ENCODE measurements at places on chromosomes 7 and 10.

GRCh38 chr7:151141855-151142685 lies 25.4 kb downstream of the GBX1 start:
- no peak for DNase-seq

DNA sequence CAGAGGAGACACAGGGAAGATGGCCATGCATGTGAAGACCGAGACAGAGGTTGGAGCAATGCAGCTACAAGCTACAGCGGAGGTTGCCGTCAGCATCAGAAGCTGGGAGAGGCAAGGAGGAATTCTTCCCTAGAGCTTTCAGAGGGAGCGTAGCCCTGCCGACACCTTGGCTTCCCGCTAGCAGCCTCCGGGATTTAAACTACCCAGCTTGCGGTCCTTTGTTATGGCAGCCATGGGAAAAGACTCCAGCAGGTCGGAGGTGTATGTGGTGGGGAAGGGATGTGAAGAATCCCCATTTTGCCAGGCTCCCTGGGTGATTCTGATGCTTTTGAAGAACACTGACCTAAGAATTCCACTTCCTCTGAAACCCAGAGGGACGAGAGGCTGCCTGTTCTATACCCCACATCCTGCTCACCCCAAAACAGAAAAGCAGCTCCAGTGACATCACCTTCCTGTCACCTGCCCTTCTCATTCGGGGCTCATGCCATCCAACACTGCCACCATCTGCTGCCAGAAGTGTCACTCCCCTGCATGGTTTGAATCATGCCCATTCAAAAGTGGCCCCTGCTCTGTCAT lies 3.3 kb upstream of the SEPHS1 start:
- DNase-seq: no peak

GRCh38 chr7:138000081-138000701 lies 1.7 kb downstream of the CREB3L2 start:
- DNase-seq: peak; percentile 46

- DNase-seq: no peak
Observed at GRCh38 chr7:90210981-90211380, 559 bp upstream of the STEAP2 start.

DNA sequence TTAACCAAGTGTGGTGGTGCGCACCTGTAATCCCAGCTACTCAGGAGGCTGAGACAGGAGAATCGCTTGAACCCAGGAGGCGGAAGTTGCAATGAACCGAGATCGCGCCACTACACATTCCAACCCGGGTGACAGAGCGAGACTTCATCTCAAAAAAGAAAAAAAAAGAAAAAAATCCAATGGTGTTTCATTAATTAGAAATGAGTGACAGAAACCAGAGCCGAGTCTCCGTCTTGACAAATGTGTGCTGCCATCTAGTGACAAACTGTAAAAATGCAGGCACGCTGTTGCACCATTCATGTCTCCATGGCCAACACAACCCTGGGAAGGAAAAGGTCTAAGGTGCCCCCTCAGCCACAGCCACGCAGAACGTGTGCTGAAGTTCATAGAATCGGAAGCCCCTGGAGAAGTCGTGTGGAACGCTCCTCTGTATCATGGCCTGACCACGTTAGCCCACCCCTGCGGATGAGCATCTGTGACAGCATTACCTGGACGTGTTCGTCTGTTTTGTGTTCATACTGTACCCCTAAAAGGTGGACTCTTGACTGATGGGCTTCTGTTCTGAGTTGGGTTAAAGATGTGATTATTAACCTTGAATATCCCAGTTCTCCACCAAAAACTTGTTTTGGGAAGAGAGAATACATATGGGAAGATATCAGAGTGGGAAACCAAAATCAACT lies 94.9 kb downstream of the LYZL2 start:
- DNase-seq: peak; percentile 57

GRCh38 chr7:141945356-141945755 lies 1.4 kb downstream of the CLEC5A start:
- DNase-seq: no peak

- no peak for DNase-seq
Observed at GRCh38 chr7:150665089-150665748, 20.3 kb upstream of the GIMAP2 start.

GRCh38 chr7:30475580-30475979 lies 3.0 kb downstream of the NOD1 start:
- DNase-seq: no peak

GRCh38 chr10:127813290-127813689 lies 76.3 kb downstream of the FOXI2 start:
- no peak for DNase-seq

- DNase-seq: no peak
Observed at GRCh38 chr10:114748241-114748640, 73.3 kb upstream of the FHIP2A start.

GRCh38 chr7:127705461-127705959 lies 53.5 kb downstream of the SND1 start:
- DNase-seq: no peak

- no peak for DNase-seq
Observed at GRCh38 chr7:34156336-34156735, 251.0 kb downstream of the BMPER start.

GRCh38 chr7:152132812-152133211 lies 107.3 kb downstream of the GALNT11 start:
- DNase-seq: no peak

DNA sequence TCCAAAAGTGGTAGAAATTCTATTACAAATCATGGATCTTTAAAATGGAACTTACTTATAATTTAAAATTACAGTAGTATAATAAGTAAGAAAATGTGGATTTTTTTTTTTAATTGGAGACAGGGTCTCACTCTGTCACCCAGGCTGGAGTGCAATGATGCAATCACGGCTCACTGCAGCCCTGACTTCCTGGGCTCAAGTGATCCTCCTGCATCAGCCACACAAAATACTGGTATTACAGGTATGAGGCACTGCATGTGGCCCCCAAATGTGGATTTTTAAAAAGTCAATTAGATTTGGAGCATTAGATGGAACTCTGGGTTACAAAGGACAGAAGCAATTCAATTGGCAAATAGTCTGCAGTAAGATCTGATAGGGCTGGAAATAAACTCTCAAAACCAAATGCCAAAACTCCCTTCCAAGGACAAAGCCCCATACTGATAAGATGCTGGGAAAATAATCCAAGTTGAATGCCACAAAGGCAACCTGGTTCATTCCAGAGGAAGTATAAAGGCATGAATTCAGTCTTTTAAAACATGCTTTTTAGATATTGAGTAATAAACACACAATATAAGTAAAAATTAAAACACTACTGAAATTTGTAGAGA lies 294.2 kb downstream of the ZNF248 start:
- no peak for DNase-seq

- no peak for DNase-seq
Observed at GRCh38 chr7:111012799-111013675, 77.9 kb upstream of the LRRN3 start.

DNA sequence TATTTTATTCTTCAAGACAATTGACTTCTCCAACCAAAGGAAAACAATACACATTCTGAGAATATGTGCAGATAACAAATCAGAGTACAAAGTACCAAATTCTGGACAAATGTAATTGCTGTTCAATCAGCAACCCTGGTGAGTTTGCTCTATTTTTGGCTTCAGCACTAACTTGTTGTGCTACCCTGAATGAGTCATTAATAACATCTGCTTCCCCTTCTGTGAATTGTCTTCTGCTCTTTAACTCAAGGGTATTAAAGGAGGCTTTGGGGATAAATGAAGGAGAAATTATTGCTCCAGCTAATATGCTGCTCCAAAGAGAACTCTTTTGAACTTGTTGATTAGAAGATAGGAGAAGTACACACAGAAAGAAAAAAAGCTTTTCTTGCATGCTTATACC lies 459.3 kb downstream of the HTR7 start:
- DNase-seq: no peak

DNA sequence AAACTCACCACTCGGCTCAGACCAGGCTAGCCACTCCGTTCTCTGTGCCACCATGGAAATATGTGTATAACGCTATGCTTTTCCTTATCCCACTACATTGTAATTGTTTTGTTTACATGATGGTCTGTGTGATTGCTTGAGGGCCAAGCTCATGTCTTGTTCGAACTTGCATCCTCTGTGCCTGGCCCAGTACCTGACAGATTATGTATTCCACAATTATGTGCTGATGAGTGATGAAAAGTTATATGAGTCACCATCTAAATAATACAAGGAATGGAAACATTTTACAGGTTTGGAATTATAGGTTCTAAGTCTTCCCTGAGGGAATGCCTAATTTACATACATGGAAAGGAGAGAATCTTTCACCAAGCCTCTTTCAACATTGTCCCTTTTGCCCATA lies 137.4 kb downstream of the C7orf25 start:
- no peak for DNase-seq

- DNase-seq: peak; percentile 50
Observed at GRCh38 chr10:117175215-117175900, 21.9 kb upstream of the KCNK18 start.
